Uterine smooth muscle cell (primary cell): ENCODE measurements at places on chromosomes 2 and 18. TPM values are rescaled to one million over a fixed set of nuclear protein-coding genes. Genes with fewer than 3 reads are reported as not detected.

FAM161A gene
- total RNA-seq: 3.9 and 4.4 TPM in 2 replicates

SERPINB12 gene
- total RNA-seq: not detected in 2 replicates

ALPI gene
- total RNA-seq: not detected in 2 replicates

MOCOS gene
- total RNA-seq: 2.2 and 5.6 TPM in 2 replicates

NEMP2 gene
- 9.6 and 10.0 TPM in 2 replicates for total RNA-seq

CD28 gene
- total RNA-seq: not detected in 2 replicates

SRD5A2 gene
- not detected in 2 replicates for total RNA-seq

CDH7 gene
- not detected in 2 replicates for total RNA-seq

BBS5 gene
- total RNA-seq: 6.0 and 6.6 TPM in 2 replicates

NEU4 gene
- total RNA-seq: 0.50 TPM in 1 of 2 replicates, not detected in the other

NXPH2 gene
- total RNA-seq: not detected in 2 replicates

SLC4A5 gene
- 0.25 and 0.44 TPM in 2 replicates for total RNA-seq

SETBP1 gene
- total RNA-seq: 2.2 and 3.2 TPM in 2 replicates

ZNF521 gene
- total RNA-seq: 33.6 and 36.4 TPM in 2 replicates

SLC8A1 gene
- total RNA-seq: 53.6 and 90.3 TPM in 2 replicates

REG1A gene
- total RNA-seq: not detected in 2 replicates

RTP5 gene
- not detected in 2 replicates for total RNA-seq

ATP6V1C2 gene
- under 0.01 TPM in 1 of 2 replicates, not detected in the other for total RNA-seq

FAM110C gene
- total RNA-seq: not detected in 2 replicates

ATP6V1B1 gene
- 0.55 and 0.62 TPM in 2 replicates for total RNA-seq
